ENCODE measurements at places on chromosomes 1 and 21.

DNA sequence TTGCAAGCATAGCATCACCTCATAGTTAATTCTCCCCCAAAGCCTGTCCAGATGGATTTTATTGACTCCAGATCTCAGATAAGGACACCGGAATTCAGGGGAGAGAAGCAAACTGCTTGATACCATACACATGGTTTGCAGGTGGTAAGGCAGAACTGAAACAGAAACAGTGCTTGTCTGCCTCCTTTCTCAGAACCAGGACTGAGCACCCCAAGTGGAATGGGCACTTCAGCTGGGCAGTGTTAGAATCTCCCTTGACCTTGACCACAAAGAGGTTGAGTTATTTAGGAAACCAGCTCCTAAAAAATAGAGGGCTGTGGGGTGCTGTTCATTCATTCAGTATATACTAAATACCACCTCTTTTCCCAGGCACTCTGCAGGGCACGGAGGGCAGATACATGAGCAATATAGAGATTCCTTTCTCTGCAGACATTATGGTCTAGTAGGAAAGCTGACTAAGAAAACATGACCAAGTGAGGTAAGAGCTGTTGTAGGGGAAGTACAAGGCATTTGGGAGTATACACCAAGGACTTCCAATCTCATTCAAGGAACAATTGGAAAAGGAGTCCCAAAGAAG, 185.2 kb downstream of the C1orf94 start:
- no peak for DNase-seq

- no peak for DNase-seq
These were observed 4.7 kb upstream of the SPATA45 start for GRCh38 chr1:212852105-212852688.

DNA sequence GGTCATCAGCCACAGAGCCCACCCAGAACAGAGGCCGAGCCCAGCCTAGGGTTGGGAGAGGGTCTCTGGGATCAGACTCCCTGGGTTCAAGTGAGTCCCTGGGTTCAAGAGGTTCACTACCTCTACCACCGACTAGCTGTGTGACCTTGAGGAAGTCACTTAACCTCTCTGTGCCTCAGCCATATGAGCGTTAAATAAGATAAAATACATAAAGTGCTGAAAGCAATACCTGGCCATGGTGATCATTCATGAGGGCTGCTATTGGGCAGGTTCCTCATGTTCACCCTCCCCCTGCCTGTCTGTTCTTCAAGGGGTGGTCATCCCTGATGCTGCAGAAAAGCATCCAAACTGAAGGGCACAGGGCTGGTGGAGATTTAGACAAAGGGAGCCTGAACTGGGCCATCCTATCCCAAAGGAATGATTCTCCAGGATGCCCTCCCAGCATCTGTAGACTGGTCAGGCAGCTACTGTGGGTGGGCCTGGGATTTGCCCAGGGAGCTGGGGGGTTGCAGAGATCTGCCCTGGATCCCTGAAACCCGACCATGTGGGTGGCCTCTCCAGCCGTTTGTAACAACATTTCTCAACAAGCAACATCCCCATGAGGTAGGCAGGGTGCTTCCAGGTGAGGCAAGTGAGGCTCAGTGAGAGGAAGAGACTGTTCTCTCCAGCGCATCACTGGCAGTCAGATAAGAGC, 196.6 kb downstream of the MATN1 start:
- DNase-seq: no peak

GRCh38 chr1:19317126-19317910, 5.2 kb downstream of the SLC66A1 start:
- no peak for DNase-seq

DNA sequence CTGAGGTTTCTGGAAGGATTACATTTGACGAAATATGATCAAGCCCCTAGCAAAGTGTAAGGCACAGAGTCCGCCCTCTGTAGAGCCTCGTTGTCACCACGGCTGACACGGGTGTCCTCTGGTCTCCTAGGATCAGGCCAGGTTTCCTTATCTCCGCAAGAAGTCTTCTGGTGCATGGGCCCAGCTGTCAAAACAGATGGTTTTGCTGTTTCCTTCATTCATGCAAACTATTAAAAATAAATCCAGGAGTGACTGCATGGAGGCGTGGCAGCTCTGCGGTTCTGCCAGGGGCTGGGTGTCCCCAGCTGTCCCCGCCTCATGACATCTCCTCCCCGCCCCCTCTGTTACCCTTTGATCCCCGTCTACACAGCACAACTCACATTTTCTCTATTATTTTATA, 209.0 kb downstream of the DYRK1A start:
- DNase-seq: no peak

DNA sequence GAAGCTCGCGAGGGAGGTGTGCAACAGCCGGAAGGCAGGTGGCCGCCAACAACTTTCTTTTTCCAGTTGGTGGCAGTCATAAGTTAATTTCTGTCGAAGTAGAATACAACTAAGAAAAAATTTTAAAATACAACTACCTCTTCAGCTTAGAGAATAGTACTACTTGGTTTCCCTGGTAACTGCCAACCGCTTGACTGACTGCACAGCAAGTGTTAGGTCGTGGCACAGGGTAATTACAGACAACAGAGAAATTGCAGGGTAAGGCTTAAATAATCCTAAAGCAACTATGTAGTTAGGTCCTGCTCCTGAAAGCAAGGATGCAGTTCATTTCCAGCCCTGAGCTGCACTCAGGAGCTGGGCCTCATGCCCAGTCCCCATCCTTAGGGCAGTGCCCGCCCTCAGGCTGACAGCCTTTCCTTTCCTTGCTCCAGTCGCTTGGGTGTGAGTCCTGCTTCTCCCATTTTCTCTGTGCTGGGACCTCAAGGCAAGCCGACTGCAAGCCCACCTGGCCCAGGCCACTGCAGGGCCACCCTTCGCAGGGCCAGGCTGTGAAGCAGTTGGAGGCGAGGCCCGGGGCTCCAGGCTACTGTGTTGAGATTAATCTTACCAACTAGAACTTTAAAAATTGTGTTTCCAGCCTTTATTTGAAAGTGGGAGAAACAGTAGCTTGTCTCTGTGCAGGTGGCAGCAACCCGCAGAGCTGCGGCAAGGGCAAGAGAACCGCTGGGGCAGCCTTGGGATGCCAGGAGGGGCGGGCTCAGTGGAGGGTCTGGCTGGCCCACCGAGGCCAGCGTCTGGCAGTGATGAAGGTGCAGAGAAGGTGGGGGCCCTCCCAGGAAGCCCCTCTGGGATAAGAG, 148.3 kb downstream of the PCBP3 start:
- DNase-seq: no peak

- DNase-seq: no peak
These were observed 15.9 kb upstream of the ITPKB start for GRCh38 chr1:226754793-226755533.

DNA sequence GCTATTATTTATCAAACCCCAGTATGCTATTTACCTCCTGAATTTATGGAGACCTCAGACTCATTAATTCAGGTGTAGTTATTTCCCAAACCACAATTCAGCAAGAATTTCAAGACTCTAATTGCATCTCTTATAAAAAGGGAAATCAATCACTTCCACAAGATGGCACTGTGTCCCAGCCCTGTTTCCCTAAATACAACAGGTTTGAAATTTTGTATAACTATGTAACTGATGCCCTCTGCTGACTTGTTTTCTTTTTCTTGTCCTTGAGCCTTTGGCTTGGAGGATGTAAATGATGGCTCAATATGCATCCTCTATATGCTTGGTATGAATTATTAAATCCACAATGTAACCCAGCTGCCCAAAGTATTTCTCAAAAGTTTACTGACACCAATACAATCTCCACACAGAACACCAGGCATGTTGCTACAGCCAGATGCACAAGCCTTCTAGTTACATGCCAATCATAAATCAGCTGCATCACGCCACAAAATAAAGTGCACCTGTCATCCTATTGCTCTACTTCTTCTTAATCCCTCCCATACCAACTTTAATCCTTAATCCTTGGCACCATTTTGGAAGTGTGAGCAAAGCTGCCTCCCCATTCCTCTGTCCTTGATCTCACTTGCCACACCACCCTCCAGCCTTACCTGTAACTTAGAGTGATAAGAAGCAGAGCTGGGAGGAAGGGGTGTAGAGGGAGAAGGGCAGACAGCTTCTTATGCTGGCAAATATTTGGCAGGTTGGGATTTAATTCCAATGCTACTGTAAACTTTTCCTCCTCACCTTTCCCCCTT, 9.0 kb downstream of the C1orf105 start:
- no peak for DNase-seq

Data from stimulated activated CD8-positive, alpha-beta memory T cell treated with anti-CD3 and anti-CD28 coated beads, Interleukin-4, amount 100 ng/mL, for 4 hours (primary cell).